ENCODE measurements at places on chromosomes 13 and 19.

DNA sequence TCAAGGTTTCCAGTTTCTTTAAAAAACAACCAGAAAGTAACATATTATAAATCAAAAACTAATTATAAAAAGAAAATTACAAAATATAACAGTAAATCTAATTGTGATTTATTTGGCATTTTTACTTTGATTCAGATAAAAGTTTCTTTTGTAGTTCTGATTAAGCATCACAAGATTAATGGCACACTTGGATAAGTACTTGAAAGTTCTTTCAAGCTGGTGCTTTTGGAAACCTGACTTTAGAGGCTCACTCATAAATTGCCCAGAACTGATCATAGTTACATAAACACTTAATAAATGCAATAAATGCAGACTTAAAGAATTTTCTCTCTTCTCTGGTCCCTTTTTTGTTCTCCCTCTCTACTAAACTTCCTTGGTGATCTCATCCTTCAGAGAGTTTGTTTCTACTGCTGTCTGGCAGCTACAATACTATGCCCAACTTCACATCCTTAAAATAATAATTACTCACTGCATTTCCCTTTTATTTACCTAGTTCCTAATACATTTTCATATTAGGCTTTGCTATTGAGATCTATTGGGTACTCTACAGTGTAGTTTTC lies 1417.0 kb downstream of the EFNB2 start:
- H3K27me3 ChIP-seq, result no peaks in the 10 kb centered on the region
- H3K36me3 ChIP-seq, result no peaks in the 10 kb centered on the region

DNA sequence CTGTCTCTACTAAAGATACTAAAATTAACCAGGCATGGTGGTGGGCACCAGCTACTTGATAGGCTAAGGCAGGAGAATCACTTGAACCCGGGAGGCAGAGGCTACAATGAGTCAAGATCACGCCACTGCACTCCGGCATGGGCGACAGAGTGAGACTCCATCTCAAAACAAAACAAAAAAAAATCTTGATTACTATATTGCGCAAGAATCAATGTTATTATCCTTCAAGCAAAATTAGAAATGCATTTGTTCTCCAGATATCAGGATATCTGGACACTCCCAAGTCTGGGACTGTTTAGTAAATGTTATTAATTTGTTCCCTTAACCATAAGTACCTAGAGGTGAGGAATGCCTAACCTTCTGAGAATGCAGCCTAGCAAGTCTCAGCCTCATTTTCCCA lies 992.2 kb upstream of the PCDH20 start:
- no peaks in the 10 kb centered on the region for H3K27me3 ChIP-seq
- no peaks in the 10 kb centered on the region for H3K36me3 ChIP-seq
- no peak overlapping the region for H3K27ac ChIP-seq
- no peak overlapping the region for H3K4me3 ChIP-seq

- no peaks in the 10 kb centered on the region for H3K36me3 ChIP-seq
- no peaks in the 10 kb centered on the region for H3K27me3 ChIP-seq
- H3K27ac ChIP-seq, result no peak overlapping the region
- no peak for DNase-seq
Observed at GRCh38 chr19:33186431-33187182, 7.5 kb upstream of the LRP3 start.

DNA sequence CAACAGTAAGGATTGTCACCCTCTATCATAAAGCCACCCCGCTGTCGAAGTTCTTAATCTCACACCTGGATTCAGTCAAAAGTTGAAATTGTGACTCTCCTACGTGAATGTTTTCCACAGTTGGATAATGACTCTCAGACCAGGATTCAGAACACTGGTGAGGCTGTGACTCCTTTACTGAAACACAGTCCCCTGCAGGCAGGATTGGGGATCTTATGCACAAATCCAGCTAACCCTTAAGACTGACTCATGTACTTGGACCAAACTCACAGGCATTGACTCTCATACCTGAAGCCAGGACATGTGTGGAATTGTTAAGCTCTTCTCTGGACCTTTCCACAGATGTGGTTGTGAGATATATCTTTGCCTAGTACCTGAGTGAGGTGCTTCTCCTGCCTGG lies 46.8 kb downstream of the ZNF85 start:
- H3K27me3 ChIP-seq, result no peaks in the 10 kb centered on the region
- no peak overlapping the region for H3K27ac ChIP-seq
- H3K36me3 ChIP-seq, result no peaks in the 10 kb centered on the region
- no peaks in the 10 kb centered on the region for H3K4me1 ChIP-seq
- no peak overlapping the region for H3K4me3 ChIP-seq

Measured in suprapubic skin (tissue), 4 donors.